Natural killer cell (primary cell): ENCODE measurements at places on chromosomes 5 and 9. TPM values are rescaled to one million over a fixed set of nuclear protein-coding genes. Genes with fewer than 3 reads are reported as not detected.

ADGRV1 gene
- 0.71 TPM for total RNA-seq

GPR21 gene
- total RNA-seq, result not detected

MARCHF11 gene
- not detected for total RNA-seq

IL12B gene
- total RNA-seq, result not detected

WDR31 gene
- 0.55 TPM for total RNA-seq

ZNF454 gene
- not detected for total RNA-seq

PCDHA1 gene
- not detected for total RNA-seq

SLC45A2 gene
- total RNA-seq, result not detected

MVB12B gene
- total RNA-seq, result 7.8 TPM

DTWD2 gene
- total RNA-seq, result 3.7 TPM

ATOX1 gene
- total RNA-seq, result 46.2 TPM

F2RL1 gene
- 0.35 TPM for total RNA-seq

NMUR2 gene
- total RNA-seq, result not detected

SPATA31D4 gene
- not detected for total RNA-seq

DPYSL3 gene
- not detected for total RNA-seq

RANBP6 gene
- 29.6 TPM for total RNA-seq

ROR2 gene
- total RNA-seq, result not detected

CDKN2B gene
- total RNA-seq, result 0.16 TPM

ADAMTS6 gene
- 1.4 TPM for total RNA-seq

ZNF354C gene
- 4.0 TPM for total RNA-seq

DEPDC1B gene
- total RNA-seq, result 1.2 TPM

CYSRT1 gene
- not detected for total RNA-seq

N4BP3 gene
- total RNA-seq, result 9.0 TPM

FOXD4L5 gene
- total RNA-seq, result not detected

PCDHGB7 gene
- total RNA-seq, result 1.2 TPM

CATSPER3 gene
- total RNA-seq, result 0.55 TPM

CNTNAP3 gene
- total RNA-seq, result not detected

ITGA1 gene
- total RNA-seq, result 0.82 TPM

CAMK4 gene
- total RNA-seq, result 7.9 TPM

CD180 gene
- 1.1 TPM for total RNA-seq

NR4A3 gene
- total RNA-seq, result 31.1 TPM

PDE6A gene
- not detected for total RNA-seq

DRD1 gene
- not detected for total RNA-seq

ASTN2 gene
- total RNA-seq, result 3.0 TPM

PRKACG gene
- total RNA-seq, result not detected

PALM2AKAP2 gene
- total RNA-seq, result not detected

AFAP1L1 gene
- total RNA-seq, result 0.23 TPM

PLAC8L1 gene
- not detected for total RNA-seq

MCTP1 gene
- 9.8 TPM for total RNA-seq

DNAI1 gene
- total RNA-seq, result not detected

ZDHHC11 gene
- 5.0 TPM for total RNA-seq

ALDH1A1 gene
- 1.7 TPM for total RNA-seq

ATP6V1G1 gene
- total RNA-seq, result 83.8 TPM

GMCL2 gene
- not detected for total RNA-seq

EIF4EBP3 gene
- total RNA-seq, result 5.8 TPM

INSL4 gene
- total RNA-seq, result not detected

LCN1 gene
- not detected for total RNA-seq

RHOBTB3 gene
- 46.5 TPM for total RNA-seq

LMX1B gene
- not detected for total RNA-seq

TMEFF1 gene
- not detected for total RNA-seq

DOCK8 gene
- total RNA-seq, result 156 TPM

EGFL7 gene
- total RNA-seq, result 0.47 TPM

PCDHAC2 gene
- not detected for total RNA-seq

PNPLA7 gene
- total RNA-seq, result 6.4 TPM

MPDZ gene
- not detected for total RNA-seq

RETREG1 gene
- 3.3 TPM for total RNA-seq
